ENCODE measurements at places on chromosomes 4 and X. TPM values are rescaled to one million over a fixed set of nuclear protein-coding genes. Genes with fewer than 3 reads are reported as not detected.

RTL9 gene
- 2.9 TPM for total RNA-seq

IL2RG gene
- 7.1 TPM for total RNA-seq

ATP5ME gene
- total RNA-seq, result 83.8 TPM

PPEF2 gene
- not detected for total RNA-seq

POF1B gene
- 33.4 TPM for total RNA-seq

MAN2B2 gene
- 21.1 TPM for total RNA-seq

OPHN1 gene
- 5.6 TPM for total RNA-seq

PNMA6F gene
- total RNA-seq, result not detected

SERTM2 gene
- total RNA-seq, result 2.9 TPM

RAI2 gene
- total RNA-seq, result 2.2 TPM

HSPA4L gene
- 2.7 TPM for total RNA-seq

PLAC1 gene
- total RNA-seq, result 0.24 TPM

GAGE12J gene
- not detected for total RNA-seq

NXF2B gene
- 0.72 TPM for total RNA-seq

FAM149A gene
- total RNA-seq, result 6.7 TPM

FAM199X gene
- 23.3 TPM for total RNA-seq

GPR143 gene
- total RNA-seq, result 3.2 TPM
